MG63 (cell line): ENCODE measurements at places on chromosomes 3 and 15.

- no peak for DNase-seq
These were observed 280.5 kb downstream of the TBL1XR1 start for GRCh38 chr3:176916777-176917176.

- DNase-seq = no peak
These were observed 38.0 kb upstream of the TKT start for GRCh38 chr3:53293867-53294266.

GRCh38 chr3:63167113-63167512, 111.0 kb upstream of the SYNPR start:
- DNase-seq = no peak

GRCh38 chr3:155431856-155432570, 138.5 kb upstream of the STRIT1 start:
- no peak for DNase-seq

- DNase-seq = no peak
These were observed 61.8 kb downstream of the ARIH1 start for GRCh38 chr15:72535911-72536310.

DNA sequence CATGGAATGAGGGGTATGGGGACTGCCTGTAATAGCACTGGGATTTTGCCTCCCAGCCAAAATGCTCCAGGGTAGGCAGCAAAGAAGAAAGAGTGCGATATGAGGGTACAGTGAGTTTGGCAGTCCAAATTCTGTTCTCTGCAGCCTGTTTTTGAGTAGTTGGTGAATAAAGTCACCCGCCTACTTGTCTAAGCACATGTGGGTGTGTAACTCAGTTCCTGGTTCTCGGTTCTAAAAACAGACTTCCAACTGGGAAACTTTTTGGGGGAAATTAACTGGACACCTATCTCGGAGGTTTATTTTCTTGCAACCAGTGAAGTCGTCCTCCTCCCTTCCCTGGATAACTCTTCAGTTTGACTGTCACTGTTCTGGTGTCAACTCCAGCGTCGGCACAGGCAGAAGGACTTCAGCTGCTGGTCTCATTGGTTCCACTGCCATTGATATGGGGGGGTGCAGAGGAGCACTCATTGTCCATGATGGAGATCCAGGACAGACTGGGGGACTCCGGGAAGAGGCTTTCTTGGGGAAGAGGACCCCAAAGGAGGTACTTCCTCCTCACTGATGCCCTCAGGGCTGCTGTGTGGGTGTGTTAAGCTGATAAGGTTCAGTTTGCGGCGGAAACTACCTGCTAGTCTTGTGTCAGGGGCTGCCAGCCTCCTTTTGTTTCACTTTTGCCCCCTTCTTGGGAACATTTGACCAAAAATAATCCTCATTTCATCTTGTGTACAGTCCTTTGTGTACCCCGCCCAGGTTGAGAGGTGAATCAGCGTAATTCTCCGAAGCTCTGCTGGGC, 13.2 kb downstream of the GHRL start:
- DNase-seq = no peak

DNA sequence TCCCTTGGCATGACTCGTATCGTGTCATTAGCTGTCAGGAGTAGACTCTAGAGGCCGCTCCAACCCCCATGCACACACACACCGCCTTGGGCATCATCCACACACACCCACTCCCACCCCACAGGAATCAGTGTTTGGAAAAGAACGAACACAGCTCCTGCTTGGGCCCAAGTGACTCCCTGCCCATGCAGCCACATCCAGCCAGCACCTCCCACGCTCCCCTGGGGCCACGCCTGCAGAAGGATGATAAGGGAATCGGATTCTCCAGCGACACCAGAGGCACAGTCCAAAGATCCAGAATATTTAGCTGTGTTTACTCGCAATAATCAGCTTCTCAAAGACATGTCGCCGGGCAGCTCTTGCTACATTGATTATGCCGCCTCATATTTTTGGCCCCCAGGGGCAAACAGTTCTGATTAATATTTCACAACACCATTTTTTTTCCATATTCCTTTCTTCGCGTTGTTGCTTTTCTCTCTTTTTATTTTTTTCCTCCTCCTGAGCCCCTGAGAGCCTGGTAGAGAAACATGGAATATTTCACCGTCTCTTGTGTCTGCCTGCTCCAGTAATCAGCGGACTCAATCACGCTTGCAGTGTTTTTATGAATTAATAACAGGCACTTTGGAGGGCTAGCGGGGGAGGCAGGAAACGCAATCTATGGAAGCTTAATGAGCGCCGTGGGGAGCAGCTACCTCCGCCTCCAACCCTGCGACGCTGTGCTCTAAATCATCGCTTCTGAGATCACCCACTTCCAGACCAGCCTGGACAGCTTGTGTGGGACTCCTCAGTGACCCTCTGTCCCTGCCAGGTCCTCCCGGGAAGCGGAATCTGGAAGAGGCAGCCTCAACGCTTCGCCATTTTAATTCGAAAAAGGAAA, 221.4 kb downstream of the TLE3 start:
- DNase-seq = no peak

DNA sequence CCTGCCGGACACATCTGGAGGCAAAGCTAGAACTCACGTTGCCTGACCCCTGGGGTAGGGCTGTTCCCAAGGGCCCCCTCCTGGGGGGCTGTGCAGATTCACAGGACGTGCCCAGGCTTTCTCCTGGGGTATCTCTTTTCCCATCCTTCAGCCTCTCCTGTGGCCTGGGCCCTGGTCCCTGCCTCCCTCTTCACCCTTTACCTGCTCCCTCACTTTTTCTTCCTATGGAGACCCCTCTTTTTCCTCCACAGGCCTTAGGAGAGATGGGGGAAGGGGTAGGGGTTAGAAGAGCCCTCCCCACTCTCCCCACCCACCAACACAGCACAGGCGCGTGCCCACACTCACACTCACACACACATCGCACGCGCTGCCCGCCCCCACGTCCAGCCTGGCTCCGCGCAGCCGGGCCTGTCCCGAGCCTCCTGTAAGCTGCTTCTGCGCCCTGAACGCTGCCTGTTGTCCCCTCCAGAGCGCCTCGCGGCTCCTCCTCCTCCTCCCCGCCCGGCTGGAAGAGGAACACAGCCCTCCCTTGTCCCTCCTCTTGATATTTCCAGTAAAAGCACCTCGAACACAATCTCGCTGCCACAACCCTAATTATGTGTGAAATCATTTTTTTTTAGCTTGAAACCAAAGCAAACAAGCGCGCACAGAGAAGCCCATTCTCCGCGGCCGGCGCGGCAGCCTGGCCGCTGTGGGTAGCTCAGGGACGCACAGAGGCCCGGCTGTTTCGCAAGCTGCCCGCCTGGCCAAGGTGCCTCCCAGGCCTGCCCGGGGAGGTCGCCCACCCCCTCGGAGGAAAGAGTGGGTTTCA, 33.9 kb upstream of the ACAN start:
- peak; percentile 15 for DNase-seq

DNA sequence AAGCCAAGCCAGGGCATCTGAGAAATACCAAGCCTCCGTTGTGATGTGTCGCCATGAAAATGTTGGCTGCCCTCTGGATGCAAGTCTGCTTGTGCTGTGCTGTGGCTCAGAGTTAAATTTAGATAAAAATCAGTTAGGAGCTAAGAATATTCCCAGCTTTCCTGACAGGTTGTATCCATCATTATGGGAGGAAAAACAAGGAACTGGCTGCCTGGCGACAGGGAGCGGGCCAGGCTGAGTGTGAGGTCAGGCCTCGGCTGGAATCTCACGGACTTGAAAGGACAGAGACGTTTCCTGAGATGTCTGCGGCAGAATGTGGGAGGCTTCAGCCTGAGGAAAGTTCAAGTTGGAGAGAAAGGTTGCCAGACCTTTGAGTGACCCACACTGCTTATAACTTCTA, 213.8 kb downstream of the THSD4 start:
- no peak for DNase-seq

- DNase-seq = no peak
These were observed 45.9 kb downstream of the CHAC1 start for GRCh38 chr15:40999190-40999589.

DNA sequence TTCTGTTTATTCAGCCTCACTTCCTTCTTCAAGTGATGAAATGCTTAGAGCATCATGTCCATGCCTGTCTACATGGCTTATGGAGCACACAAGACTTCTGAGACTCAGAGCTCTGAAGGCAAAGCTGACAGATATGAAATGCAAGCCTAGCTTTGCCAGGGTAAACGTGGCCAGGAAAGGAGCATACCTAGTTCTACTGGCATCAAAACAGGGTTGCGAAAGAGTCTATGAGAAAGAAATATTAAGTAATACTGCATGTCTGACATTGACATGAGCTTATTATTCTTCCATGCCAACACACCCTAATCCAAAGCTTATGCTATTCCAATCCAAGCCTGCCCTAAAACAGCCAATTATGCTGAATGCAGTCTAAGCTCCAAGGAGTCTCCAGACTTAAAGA, 391.5 kb downstream of the ERC2 start:
- peak; percentile 11 for DNase-seq

DNA sequence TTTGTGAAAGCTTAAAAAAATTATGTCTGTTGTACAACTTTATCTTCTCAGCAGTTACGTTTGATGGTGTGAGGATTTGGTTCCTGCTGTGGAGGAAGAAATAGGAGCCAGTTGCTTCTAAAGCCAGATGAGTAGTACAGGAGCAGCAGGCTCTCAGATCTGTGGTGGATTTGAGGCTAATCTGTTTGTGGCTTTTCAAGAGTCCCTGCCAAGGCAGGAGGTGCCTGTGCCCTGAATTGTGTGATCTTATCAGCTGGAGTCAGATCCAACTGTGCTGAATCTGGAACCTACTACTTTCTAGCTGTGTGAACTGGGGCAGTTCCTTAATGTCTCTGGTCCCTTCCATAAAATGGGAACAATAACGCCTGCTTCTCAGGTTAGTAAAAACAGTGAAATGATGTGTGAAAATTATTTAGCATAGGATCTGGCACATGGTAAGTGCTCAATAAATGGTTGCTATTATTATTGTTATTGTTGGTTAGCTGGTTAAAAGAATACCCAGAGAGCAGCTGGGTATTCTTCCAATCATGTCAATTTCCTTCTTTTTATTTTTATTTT, 7.7 kb downstream of the CLDN11 start:
- no peak for DNase-seq
